ENCODE measurements at places on chromosomes 16 and 17.
A peak's percentile ranks its signal among the peaks of the same experiment; 100 is the strongest.

- ATAC-seq = no peak
Measured at GRCh38 chr17:56121191-56122051, 31.9 kb upstream of the ANKFN1 start.

- ATAC-seq = no peak
Measured at GRCh38 chr17:33127706-33128105, 136.1 kb downstream of the SPACA3 start.

- no peak for ATAC-seq
Measured at GRCh38 chr16:11320170-11320569, 25.1 kb upstream of the RMI2 start.

- no peak for ATAC-seq
Measured at GRCh38 chr17:19830061-19830460, 37.7 kb downstream of the ULK2 start.

GRCh38 chr17:3921006-3921405 lies 4.7 kb upstream of the P2RX1 start:
- ATAC-seq = no peak

GRCh38 chr17:11239379-11239970 lies 1.5 kb upstream of the SHISA6 start:
- no peak for ATAC-seq

GRCh38 chr16:6246266-6246665 lies 1086.4 kb upstream of the RBFOX1 start:
- ATAC-seq = no peak

DNA sequence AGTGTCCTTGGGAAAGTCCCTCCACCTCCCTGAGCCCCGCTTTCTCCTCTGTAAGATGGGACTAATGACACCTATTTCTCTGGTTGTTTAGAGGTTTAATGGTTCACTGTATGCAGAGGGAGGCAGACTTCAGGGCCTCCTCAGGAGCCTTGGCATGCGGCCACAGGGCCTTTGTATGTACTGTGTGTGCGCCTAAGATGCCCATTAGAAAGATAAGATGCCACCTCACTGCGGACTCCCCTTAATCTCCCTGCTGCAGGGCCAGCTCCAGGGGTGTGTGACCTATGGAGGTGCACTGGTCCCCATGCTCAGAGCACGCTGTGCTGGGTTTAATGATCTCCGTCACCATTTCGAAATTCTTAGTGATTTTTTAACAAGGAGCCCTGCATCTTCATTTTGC lies 59.3 kb downstream of the TMEM235 start:
- ATAC-seq = no peak

DNA sequence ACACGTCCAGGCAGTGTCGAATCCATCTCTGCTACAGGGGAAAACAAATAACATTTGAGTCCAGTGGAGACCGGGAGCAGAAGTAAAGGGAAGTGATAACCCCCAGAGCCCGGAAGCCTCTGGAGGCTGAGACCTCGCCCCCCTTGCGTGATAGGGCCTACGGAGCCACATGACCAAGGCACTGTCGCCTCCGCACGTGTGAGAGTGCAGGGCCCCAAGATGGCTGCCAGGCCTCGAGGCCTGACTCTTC lies 7.2 kb upstream of the CD68 start:
- ATAC-seq = peak; percentile 88

DNA sequence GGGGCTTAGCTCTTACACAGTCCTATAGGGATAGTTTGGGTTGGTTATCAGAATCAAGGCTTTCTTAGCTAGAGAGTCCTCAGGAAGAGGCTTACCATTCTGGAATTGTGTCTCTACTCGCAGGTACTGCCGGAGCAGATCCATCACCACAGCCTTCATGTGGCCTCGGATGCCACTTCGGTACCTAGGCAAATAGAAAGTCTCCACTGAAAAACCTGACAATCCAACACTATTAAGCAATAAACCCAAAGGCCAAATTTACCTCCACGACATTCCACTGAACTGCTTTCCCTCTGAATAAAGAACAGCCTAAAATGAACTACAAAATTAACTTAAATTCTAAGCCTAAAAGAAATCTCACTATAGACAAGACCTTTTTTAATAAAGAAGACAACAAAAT lies 135.4 kb upstream of the C17orf78 start:
- no peak for ATAC-seq

DNA sequence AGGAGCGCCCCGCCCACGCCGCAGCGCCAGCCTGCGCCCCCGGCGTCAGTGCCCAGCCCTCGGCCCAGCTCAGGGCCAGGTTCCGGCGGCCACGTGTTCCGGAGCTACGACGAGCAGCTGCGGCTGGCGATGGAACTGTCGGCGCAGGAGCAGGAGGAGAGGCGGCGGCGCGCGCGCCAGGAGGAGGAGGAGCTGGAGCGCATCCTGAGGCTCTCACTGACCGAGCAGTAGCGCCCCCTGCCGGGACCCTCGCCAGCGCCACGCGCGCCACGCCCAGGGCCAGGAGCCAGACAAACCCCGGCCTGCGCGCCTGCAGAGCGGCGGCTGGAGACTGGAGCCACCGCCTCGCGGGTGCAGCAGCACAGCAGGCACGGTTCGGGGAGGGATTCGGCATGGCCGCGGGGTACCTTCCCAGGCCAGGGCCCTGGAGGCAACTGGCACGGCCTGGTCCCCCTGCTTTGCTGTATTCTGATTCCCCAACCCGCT lies 9.3 kb downstream of the CORO6 start:
- ATAC-seq = peak; percentile 63

DNA sequence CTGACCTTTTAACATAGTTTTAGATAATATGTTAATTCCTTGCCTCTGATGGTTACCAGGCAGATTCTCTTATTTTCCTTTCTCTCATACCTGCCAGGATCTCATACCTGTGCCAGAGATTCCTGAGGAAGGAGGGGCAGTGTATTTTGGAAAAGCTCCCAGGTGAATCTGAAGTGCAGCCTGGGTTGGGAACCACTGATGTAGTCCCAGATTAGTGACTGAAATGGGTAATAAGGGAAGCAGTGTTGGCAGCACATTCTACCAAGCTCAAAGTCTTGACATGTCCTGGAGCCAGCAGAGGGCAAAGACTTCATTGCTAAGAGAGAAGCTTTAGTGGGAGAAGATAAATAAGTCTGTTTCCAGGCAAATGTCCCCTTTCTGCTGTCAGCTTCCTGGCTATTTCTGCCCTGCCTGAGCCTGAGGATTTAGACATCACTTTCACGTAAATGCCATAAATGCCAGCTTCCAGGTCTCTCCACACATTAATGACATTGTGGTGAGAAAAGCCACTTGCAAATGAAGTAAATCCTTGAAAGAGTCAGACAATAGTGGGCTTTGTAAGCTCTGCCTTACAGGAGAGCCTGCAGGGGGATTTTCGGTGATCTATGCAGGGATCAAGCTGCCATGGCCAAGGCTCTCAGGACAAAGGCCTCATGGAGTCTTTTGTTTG lies 40.9 kb upstream of the C16orf78 start:
- no peak for ATAC-seq

DNA sequence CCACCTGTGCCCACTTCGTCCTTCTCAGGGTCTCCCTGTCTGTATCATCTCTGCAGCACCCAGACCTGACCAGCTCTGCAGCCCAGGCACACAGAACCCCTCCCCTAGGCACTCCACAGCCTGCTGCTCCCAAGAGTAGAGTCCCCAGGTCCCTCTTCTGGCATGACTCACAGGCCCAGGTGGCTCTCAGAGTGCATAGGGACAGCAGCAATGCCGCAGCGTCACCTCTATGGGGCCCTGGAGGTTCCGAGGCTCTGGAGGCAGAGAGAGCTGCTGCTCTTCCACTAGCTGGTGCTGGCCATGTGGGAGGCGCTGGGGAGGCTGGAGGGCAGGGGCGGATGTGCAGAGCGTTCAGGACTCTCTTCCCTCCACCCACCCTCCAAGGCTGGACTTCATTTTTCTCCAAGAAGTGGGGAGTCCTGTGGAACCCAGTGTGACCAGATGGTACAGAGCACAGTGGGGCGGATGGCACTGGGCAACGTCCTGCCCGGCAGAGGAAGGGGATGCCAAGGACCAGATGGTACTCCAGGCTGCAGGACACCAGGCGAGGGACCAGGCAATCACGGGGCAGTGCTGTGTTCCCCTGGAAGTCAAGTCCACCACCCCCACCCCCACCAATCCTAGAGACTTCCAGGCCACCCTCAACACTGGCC lies 151.7 kb downstream of the RBFOX3 start:
- ATAC-seq = no peak

DNA sequence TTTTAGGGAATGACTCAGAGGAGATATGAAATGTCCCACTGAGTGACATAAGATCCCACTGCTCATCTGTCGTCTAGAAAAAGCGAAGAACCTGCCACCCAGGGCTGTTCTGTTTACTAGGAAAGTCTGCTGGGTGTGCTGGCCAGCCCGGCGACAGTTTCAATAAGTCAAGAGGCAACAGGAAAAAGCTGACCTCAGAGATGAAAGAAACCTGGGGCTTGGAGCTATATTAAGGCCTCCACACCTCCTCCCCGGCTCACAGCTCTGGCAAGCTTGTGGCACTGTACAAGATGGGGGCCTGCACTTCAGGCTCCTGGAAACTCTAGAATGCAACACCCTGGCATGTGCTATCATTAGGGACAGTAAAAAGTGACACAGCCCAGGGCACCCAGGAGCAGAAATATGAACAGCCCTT lies 10.6 kb downstream of the ZFHX3 start:
- peak; percentile 52 for ATAC-seq

DNA sequence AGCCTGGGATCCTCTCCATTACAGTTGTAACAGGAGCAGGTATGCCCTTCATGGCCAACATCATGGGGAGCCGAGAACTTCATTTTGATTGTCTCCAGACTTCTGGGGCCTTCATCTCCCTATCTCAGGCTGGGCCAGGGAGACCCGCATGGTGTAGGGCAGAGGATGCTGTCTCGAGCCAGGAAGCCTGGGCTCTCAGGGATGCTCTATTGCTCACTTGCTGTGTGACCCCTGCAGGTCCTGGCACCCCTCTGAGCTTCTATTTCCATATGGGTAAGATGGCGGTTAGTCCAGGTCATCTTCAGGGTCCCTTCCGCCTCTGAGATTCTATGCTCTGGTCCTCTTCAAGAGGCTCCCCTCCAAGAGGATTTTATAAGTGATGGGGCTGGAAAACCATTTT lies 20.6 kb upstream of the RNF135 start:
- no peak for ATAC-seq

Data from motor neuron (in vitro differentiated cells).